NCI-H2029 treated with DMSO at 0.1 percent for 48 hours (cell line): ENCODE measurements at places on chromosomes 11 and 22.

GRCh38 chr11:110808248-110808647, 96.0 kb upstream of the ARHGAP20 start:
- no peak for DNase-seq

- no peak for DNase-seq
Measured at GRCh38 chr11:35688023-35688422, 25.4 kb downstream of the TRIM44 start.

DNA sequence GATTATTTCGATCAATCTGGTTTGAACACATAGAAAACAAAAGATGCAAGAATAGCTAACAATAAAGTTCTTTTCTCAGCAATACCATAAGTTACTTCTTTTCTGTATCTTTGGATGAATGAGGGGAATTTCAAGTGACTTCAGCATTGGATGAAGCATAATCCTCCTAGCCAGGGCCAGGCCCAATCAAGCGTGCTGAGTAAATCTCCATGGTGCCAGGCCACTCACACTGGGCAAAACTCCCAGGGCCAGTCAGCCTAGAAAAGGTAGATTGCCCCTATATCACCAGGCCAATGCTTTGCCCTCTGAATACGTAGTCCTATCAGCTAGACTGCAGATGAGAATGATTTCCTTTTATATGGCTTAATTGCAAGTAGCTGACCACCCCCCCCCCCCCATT, 6.0 kb downstream of the CNTF start:
- DNase-seq: no peak

GRCh38 chr22:24526191-24526590, 28.7 kb downstream of the GUCD1 start:
- no peak for DNase-seq

DNA sequence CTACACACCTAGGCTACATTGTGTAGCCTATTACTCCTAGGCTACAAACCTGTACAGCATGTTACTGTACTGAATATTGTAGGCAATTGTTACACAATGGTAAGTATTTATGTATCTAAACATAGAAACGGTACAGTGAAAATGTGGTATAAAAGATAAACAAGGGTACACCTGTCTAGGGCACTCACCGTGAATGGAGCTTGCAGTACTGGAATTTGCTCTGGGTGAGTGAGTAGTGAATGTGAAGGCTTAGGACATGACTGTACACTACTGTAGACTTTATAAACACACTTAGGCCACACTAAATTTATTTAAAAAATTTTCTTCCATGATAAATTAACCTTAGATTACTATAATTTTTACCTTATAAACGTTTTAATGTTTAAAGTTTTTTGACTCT, 171.7 kb upstream of the NCAM1 start:
- DNase-seq: peak; percentile 48

DNA sequence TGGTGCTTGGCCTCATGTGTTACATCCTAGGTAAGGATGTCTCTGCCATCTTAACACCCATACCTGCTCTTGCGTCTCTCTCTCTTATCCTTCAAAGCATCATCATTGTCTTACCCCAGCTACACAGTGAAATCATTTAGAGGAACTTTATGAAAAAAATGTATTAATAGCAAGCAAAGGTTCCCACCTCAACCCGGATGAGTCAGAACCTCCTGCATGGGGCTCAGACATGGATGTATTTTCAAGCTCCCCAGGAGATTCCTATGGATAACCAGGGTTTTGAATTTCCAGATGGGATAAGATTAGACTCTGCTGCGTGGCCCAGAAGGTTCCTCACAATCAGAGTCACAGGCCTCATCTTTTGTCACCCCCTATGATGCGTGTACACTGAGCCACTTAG, 89.1 kb upstream of the NNMT start:
- DNase-seq: no peak

- no peak for DNase-seq
Measured at GRCh38 chr11:102620818-102621561, 4.1 kb downstream of the MMP20 start.

GRCh38 chr11:77558380-77558779, 31.4 kb upstream of the AQP11 start:
- no peak for DNase-seq

GRCh38 chr11:645536-645935, 8.5 kb downstream of the DRD4 start:
- DNase-seq: no peak

GRCh38 chr22:24140357-24140756, 40.9 kb upstream of the SUSD2 start:
- no peak for DNase-seq

DNA sequence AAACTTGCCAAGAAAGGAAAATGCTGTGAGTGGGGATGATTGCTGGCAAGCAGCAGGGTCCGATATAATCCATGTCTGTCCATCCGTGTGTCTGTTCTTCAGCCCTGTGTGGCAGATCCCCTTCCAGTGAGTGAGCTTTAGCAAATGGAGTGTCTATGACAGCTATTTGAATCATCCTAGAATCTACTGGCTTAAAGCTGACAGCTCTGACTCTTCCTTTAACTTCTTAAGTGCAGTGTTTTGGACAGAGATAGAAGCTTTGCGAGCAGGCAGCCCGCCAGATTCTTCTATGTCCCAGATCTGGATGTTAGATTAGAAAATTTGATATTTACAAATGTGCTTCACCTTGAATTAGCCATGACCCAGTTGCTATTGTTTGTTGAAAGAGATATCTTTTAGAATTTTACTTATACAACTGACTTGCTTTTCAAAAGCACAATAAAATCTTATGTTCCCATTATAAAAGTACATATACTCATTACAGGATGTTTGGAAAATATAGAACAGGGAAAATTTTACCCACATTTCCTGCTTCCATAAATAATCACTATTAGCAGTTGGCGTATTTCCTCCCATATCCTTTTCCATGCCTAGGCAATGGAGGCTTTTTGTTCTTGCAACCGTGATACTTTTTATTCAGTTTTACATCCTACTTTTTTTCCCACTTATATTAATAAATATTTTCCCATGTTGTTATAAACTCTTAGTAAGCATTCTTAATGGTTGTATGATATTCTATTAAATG, 124.5 kb downstream of the COMMD9 start:
- no peak for DNase-seq

GRCh38 chr22:48567213-48567975, 1260.3 kb downstream of the BRD1 start:
- DNase-seq: no peak

GRCh38 chr22:32632512-32633315, 158.1 kb downstream of the FBXO7 start:
- no peak for DNase-seq

GRCh38 chr11:128941573-128942271, 949 bp downstream of the TP53AIP1 start:
- no peak for DNase-seq

DNA sequence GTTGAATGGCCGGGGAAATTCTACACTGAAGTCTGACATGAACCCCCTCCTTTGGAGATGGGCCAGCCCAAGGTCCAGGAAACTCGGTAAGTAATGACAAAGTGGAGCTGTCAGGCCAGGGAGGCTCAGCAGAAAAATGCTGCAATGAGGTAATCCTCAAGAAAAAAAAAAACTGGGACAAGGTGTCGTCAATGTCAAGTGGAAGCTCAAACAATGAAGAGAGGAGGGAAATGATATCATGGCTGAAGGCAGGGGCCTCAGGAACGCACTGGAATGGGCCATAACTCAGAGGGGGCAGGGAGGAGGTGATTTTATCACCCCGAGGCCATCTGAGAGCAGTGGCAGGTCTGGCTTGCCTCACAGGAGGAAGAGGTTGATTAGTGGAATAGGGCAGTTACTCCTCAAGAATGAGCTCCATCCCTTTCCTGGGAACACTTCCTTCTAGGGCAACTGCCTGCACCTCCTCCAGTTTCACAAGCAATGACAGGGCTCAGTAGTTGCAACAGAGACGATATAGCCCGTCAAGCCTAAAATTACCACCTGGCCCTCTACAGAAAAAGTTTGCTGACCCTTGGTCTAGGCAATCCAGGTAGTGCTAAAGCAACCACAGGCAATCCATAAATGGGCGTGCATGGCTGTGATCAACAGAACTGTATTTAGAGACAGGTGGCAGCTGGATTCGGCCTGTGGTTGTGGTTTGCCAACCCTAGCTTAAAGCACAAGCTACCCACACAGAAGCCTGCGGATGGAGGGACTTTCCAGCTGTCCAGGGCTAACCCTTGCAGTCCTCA, 65.2 kb downstream of the FBXO7 start:
- peak; percentile 36 for DNase-seq

DNA sequence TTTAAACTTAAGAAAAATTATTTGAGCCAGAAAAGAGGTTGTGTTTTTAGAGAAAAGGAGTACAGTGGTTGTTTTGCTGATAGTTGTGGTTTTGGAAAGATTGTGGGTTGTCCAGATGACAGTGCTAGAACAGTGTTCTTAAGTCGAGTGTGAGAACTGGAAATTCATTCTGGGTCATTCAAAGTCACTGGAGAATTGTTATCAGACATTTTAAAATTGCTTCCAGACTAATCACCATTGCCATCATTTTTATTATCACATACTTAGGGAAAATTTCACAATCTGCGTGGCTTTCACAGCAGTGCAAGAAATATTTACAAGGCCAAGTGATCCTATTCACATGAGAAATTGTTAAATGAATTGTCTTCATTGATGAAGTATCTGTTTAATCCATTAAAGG, 242.2 kb upstream of the DDI1 start:
- DNase-seq: no peak
